ENCODE measurements at places on chromosomes 1 and 21. TPM values are rescaled to one million over a fixed set of nuclear protein-coding genes. Genes with fewer than 3 reads are reported as not detected.

The DOP1B gene
- total RNA-seq = 31.2 TPM

The HRNR gene
- not detected for total RNA-seq

The TSPEAR gene
- 0.06 TPM for total RNA-seq

The CHODL gene
- 0.43 TPM for total RNA-seq

DNA sequence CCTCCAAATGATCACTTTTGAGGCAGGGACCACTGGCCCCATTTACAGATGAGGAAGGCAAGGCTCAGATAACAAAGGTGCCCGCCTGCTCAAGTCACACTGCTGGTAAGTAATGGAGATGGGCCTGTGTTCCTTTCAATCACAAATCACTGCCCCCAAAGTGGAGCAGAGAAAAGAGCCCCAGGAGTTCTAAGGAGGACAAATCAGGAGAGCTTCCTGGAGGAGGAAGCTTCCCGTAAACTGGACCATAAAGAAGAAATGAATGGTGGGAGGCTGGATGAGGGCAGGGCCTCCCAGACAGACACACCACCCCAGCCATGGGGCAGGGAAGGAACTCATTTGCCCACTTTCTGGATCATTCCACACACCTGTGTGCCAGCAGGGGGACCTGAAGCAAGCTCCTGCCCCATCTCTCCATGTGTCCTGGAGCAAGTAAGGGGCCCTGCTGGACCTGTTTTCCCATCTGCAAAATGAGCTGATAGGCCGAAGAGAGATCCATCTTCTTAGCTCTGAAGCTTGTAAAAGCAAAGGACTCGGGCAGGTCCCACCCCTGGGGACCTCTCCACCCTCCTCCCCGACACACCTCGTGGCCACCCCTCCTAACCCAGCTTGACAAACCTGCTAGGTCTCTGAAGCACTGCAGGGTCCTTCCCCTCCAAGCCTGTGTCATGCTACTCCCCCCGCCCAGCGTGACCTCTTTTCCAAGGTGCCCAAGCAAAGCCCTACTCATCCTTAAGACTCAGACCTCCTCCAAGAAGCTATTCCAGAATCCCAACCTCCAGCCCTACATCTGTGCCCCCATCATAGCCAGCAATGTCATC lies 5.5 kb downstream of the LAPTM5 start:
- DNase-seq = no peak

- no peak for DNase-seq
Measured at GRCh38 chr1:72105201-72105600, 177.1 kb downstream of the NEGR1 start.

DNA sequence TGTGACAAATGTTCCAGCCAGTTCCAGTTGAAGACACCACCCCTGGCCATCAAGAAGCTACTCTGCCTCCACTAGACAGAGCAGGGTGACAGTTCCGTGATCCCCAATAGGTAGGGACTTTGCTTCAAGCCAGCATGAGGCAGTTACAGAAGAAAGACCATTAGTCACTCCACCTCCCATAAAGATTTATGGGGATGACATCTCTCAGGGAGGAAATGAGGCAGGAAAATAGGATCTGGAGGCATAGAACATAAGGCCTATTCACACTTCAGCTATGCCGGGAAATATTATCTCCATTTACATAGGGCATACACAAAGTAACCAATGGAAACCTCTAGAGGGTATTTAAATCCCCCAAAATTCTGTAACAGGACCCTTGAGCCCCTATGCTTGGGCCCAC lies 3.5 kb upstream of the GBP7 start:
- no peak for DNase-seq

- DNase-seq = no peak
Measured at GRCh38 chr1:65470766-65471165, 50.3 kb downstream of the LEPR start.

- DNase-seq = peak; percentile 75
Measured at GRCh38 chr1:63691701-63692425, 82.0 kb upstream of the ROR1 start.

DNA sequence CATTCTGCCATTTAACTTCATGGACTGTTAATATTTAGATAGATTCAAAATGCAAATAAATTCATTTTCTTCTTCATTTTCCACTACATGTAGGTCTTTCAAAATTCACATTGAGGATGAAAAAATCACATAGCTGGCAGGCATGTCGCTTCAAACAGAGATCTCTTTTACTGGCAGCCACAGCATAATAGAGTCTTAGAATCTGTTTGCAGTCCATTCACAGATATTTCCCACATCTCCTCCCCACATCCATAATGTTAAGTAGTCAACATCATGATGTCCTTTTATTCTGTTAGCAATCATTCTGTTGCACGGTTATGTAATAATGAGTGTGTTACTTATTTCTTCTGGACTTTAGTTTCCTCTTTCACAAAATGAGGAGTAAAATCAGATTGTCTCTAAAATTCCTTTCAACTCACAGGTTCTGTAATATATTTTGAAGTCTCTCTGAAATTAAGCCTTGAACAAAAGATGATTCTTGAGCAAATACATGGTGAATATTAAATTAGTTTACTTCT lies 257.5 kb upstream of the SNX7 start:
- no peak for DNase-seq

GRCh38 chr1:67460676-67461500 lies 30.7 kb upstream of the SERBP1 start:
- no peak for DNase-seq

DNA sequence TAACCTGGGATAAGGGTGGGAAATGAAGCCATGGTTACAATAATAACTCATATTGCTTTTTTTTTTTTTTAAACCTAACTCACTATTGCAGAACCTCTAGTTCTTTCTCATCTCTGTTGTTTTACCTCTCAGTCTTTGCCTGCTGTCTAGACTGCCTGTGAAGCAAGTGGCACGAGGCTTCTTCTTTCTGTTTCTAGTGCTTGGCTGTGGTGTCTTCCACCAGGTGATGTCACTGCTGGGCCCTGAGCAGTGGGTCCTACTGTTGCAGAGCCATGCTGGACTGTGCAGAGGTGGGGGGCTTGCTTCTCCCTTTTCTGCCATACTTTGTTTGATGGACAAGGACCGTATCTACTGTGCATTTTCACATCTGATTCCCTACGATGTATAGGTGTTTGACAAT lies 51.7 kb downstream of the ZNF326 start:
- no peak for DNase-seq

DNA sequence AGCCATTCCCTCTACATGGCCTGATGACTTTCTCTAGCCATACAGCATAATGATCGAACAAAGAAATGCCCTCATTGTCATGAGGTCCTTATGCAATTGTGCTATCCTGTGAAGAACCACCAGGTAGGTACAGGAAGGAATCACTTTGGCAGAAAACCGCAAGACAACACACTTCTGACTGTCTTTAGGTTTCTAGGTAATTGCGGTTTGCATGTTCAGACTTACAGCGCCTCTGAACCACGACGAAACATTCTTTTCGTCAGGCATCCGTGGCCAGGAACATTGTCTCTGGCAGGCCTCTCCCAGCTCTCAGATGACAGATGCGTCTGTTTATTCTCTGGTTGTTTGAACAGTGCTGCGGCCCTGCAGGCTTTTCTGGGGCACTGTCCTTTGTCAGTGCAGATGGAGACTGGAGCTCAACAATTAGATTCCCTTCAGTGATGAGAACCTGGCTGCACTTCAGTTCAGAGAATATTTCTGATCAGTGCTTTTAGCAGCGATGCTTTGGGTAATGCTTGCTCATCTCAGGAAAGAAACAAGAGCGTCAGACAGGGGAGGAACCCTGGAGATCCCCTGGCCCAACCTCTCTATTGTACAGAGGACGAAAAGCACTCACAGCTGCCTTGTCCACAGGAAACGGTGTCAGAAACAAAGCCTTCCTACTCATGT lies 63.4 kb downstream of the B3GALT5 start:
- peak; percentile 71 for DNase-seq

GRCh38 chr1:164562947-164563520 lies 4.0 kb downstream of the PBX1 start:
- DNase-seq = no peak

DNA sequence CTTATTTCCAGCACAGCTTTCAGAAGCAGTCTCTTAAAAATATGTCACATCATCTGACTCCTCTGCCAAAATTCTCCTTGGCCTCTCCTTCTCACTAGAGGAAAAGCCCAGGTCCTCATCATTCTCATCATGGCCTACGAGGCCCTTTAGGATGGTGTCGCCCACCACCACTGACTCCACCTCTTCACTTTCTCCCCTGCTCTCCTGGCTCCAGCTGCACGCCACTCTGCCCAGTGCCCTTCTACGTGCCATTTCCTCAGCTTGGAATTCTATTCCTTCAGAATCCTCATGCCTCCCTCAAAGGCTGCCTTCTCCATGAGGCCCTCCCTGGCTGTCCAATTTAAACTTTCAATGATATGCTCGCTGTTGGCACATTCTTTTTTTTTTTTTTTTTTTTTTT lies 25.3 kb upstream of the BTG2 start:
- no peak for DNase-seq

DNA sequence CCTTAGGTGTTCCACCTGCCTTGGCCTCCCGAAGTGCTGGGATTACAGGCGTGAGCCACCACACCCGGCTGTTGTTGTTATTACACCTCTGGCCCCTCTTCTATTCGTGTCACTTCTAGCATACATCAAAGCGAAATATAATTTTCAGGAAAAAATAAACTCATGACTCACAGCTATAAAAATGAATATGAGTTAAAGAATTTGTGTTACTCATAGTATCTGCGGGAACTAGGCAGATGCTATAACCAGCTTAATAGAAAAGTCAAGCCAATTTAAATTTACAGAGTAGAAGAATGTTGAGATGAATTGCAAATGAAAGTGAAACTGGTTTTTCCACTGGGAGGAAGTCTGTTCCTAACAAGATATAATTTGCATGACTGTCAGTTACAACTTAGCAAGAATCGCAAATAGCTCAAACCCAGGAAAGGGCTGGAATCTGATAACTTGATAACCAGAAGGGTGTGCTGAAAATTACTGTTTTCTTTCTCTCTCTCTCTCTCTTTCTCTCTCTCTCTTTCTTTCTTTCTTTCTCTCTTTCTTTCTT lies 11.2 kb downstream of the OR2W3 start:
- no peak for DNase-seq

DNA sequence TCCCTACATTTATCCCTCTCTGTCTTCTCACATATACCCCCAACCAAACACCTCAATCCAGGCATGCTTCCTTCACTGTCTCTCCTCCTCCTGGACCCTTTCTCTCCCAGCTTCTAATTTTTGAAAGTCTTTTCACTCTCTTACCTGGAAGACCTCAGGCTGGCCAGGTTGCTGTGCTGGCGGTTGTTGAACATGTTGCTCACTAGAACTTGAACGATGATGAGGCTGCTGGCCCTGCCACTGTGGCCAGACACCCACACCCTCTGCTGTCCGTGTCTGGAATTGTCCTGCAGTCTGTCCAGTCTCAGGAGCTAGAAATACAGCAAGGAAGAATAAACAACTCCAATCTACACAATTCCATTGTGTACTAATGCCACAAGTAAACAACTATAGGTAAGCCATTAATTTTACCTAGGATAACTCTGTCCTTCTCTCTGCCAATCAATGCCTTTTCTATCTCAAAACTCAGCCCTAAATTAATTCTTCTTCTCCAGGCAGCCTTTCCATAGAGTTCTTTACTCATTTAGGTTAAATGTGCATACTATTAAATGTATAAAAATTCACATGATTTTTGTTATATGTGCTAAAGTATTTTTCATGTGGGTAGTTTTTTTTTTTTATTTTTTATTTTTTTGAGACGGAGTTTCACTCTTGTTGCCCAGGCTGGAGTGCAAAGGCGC lies 5.1 kb upstream of the CTSK start:
- peak; percentile 60 for DNase-seq

- DNase-seq = no peak
Measured at GRCh38 chr1:213572912-213573647, 414.7 kb upstream of the PROX1 start.

- no peak for DNase-seq
Measured at GRCh38 chr1:119968601-119969000, 72.3 kb upstream of the ADAM30 start.

DNA sequence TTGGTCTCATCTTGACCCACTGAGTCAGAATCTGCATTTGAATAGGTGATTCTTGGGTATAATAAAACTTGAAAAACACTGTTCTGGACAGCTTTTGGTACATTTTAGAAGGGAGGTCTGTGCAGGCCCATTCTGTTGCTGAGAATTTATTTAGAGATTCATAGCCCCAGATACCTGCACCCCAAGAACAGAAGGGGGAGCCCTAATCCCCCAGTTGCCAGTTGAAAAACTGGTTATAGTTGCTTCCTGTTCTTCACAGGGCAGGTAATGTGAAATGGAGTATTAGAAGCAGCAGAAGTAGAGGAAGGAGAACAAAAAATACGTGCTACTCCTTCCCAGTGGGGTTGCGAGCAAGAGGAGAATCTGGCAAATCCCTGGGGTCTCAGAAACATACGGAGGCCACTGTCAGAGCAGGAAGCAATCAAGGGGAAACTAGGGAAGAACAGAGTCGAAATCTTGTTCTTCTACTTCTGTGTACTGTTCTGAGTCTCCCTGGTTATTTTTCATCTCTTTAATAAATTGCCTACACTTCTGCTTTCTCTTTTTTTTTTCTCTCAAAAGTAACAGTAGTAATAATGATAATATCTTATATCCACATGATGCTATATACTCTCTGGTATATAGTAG lies 4.6 kb upstream of the CLCA2 start:
- no peak for DNase-seq

GRCh38 chr1:227351443-227351842 lies 33.2 kb upstream of the CDC42BPA start:
- DNase-seq = no peak

- DNase-seq = peak; percentile 44
Measured at GRCh38 chr21:34743831-34744230, 75.0 kb downstream of the CLIC6 start.

DNA sequence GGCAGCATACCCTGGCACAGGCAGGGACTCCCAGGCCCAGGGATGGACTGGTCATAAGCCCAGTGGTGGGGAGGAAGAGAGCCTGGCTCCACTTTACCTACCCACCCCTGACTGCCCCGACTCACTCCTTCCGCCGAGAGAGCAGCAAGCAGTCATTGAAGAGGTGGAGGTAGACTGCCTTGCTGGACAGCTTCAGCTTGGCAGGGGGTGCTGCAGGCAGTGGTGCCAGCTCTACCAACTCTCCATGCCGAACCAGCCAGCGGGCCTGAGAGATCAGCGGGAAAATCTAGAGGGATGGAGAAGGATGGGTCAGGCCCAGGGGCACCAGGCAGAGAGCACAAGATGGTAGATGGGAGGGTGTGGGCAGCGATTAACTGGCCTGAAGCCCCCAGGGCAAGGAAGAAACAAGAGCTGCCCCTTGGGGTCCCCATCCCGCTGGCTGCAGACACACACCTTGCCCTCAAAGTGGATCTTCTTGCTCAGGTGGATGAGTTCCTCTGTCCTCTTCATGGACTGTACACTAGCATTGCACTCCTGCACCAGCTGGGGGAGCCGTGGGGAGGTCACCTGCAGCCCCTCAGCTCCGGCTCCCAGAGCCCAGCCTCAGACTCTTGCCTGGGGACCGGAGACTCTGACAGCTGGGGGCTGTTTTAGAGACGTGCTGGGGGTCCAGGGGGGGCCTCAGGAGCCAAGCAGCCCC lies 7.7 kb downstream of the ARHGEF19 start:
- DNase-seq = no peak

GRCh38 chr1:54927472-54928240 lies 40.7 kb upstream of the DHCR24 start:
- DNase-seq = no peak
